ENCODE measurements at places on chromosomes 6 and 20.

DNA sequence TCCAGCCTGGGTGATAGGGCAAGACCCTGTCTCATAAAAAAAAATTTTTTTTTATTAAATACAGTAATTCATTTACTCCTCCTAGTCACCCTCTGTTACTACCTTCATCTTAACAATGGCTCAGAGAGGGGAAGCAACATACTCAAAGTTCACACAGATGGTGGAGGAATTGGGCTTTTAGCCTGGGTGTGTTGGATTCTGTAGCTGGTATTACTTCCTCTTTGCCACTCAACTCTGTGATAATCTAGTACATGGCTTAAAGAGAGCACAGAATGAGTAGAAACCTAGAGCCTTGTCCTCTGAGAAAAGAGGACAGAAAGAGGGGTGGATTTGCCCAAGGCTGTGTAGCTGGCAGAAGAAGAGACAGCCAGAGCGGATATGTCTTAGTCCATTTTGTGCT lies 96.6 kb downstream of the DLGAP4 start:
- DNase-seq: no peak

- no peak for DNase-seq
Observed at GRCh38 chr6:163596174-163596573, 181.7 kb downstream of the QKI start.

- DNase-seq: no peak
Observed at GRCh38 chr6:21142741-21143140, 450.8 kb upstream of the SOX4 start.

GRCh38 chr20:14778875-14779274 lies 441.5 kb upstream of the FLRT3 start:
- DNase-seq: no peak

- DNase-seq: no peak
Observed at GRCh38 chr6:122995921-122996793, at the start of gene CLVS2. Gene CLVS2, plus strand, starts transcription at chr6:122996235. Its CDS starts 1,543 bp downstream, at chr6:122997778.

DNA sequence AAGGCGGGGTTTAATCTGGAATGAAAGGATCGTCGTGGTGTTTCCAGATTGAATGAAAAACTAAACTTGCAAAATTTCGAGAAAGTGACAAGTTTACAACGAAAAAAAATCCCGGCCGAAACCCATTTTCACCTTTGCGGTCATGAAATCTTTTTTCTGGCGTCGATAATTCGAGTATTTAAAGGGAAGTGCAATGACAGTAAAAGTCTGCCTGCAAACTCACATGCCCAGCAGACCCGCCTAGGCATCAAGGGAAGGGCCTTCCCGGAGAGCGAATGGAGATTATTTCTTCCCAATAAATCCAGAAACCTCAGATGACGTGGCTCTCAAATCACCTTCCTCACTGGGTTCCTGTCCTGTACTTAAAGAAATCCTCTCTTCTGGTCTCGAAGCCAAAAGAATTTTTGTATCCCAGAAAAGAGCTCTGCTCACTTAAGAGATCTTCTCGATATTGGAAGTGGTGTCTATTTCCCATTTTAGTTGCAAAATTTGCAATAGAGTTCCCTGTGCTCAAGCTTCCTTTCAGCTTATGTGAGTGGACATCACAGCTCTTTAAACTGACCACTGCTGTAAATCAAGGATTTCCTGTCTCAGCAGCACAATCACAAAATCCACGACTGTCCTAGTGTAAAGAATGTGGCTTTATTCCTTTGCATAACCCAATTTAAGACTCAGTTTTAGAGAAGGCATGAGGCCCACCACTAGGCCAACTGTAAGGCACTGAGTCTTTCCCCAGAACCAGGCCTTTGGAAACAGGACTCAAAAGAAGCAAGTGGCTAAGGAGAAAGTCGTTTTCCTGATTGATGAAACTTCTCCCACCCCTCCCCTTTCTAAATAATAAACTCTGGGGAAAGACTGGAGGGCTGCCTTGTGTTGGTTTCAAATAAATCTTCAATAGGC lies 3.9 kb downstream of the OLIG3 start:
- DNase-seq: no peak

- no peak for DNase-seq
Observed at GRCh38 chr20:884983-885952, 30.9 kb downstream of the ANGPT4 start.

DNA sequence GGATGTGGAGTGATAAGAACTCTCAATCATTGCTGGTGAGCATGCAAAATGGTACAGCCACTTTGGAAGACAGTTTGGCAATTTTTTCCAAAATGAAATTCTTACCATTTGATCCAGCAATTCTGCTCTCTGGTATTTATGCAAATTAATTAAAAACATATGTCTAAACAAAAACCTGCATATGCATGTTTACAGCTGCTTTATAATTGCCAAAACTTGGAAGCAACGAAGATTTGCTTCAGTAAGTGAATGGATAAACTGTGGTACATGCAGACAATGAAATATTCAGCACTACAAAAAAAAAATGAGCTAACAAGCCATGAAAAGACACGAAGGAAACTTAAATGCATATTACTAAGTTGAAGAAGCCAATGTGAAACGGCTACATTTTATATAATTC lies 55.5 kb upstream of the SMLR1 start:
- no peak for DNase-seq

All from stimulated activated CD4-positive, alpha-beta T cell treated with anti-CD3 and anti-CD28 coated beads, Interleukin-2, amount 100 ng/mL, for 4 hours (primary cell).